ENCODE measurements at places on chromosomes 3 and 15.

- no peak for DNase-seq
Measured at GRCh38 chr15:81783586-81783985, 262.2 kb downstream of the MEX3B start.

- no peak for DNase-seq
Measured at GRCh38 chr15:38597219-38597800, 32.7 kb upstream of the RASGRP1 start.

DNA sequence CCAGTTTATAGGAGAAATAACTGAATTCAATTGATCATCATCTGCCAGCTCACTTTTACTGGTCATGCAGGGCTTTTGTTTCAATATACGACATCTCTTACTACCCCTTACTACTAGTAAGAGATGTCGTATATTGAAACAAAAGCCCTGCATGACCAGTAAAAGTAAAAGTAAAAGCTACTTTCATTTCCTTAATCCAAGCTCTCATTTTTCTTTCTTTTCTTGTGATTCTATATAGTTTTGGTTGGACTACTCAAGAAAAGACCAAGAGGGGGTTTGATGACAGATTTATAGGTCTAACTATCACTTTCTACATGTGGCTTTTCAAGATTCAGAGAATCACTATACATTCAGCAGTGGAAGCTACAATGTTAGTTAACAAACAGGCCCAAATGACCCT, 1237.3 kb downstream of the ROBO2 start:
- DNase-seq: no peak

GRCh38 chr3:196320137-196320536, 2.1 kb upstream of the DYNLT2B start:
- no peak for DNase-seq

DNA sequence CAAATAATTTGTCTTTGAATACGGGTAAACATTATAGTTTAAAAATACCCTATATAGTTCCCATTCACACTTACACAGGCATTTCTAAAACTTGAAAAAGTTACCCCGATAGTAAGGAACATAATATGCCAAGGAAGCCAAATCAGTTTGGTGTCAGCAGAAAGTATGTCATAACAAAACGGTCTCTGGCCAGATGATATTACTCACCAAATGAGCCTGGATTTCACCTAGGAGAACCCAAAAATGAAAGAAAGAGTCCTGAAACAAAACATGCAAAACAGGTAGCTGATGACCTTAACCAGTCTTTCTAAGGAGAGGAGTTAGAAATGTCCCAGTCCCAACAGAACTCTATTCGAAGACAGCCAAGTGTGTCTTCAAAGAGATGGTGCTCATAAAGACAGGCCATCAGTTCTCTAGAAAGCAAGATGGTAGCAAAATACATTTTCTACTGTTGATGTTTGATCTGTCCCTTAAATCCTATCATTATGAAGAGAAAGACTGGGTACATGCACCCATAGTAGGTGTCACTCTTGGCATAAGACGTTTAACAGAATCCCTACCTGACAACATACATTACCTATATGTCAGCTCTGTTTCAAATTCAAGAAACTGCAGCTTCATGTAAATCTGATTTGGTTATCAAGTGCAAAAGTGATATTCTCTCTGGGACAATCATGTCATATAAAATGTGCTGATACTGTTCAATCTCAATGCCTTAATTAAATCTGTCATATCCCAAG, 942.5 kb downstream of the ROBO1 start:
- DNase-seq: no peak

GRCh38 chr3:124928333-124929202, 6.0 kb downstream of the MUC13 start:
- DNase-seq: peak; percentile 40

- no peak for DNase-seq
Measured at GRCh38 chr3:123658852-123659206, 74.0 kb upstream of the HACD2 start.

GRCh38 chr3:126485176-126485897, 9.6 kb upstream of the ZXDC start:
- DNase-seq: no peak

DNA sequence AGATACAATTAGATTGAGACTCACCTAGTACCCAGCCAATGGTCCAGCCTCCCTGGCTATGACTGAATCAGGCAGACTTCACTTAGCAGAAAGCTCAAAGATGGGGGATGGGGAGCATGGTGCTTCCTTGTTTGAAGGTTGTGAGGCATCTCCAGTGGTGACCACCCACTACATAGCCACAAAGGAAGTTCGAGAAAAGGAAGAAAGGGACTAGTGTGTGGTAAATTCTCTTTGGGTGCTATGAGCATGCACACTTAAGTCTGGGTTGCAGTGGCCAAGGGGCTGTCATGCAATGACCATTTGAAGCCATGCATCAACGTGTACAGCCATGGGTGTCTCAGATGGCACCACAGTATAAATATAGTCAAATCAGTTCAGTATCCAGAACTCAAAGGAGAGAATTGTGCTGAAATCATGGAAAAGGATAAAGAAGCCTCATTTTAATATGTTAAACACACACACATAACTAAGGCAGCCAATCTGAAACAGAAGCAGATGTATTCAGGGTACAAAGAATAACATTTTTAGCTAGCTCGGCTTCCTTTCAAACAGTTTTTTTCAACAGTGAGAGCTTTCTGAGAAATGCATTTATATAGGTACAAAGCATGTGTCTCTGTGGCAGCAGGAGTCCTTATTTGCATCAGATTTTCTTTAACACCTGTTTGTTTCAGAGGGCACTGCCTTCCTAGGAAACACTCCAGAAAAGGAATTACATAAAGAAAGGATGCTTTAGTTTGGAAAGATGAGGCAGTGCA, 275.5 kb downstream of the GAP43 start:
- no peak for DNase-seq

GRCh38 chr3:115127208-115127607, 19.9 kb downstream of the ZBTB20 start:
- no peak for DNase-seq

- no peak for DNase-seq
Measured at GRCh38 chr3:38967693-38967989, 84.1 kb downstream of the SCN11A start.

DNA sequence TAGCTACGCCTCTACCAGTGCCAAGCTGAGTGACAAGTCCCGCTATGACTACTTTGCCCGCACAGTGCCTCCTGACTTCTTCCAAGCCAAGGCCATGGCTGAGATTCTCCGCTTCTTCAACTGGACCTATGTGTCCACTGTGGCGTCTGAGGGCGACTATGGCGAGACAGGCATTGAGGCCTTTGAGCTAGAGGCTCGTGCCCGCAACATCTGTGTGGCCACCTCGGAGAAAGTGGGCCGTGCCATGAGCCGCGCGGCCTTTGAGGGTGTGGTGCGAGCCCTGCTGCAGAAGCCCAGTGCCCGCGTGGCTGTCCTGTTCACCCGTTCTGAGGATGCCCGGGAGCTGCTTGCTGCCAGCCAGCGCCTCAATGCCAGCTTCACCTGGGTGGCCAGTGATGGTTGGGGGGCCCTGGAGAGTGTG, 5.7 kb downstream of the GRM2 start:
- no peak for DNase-seq

DNA sequence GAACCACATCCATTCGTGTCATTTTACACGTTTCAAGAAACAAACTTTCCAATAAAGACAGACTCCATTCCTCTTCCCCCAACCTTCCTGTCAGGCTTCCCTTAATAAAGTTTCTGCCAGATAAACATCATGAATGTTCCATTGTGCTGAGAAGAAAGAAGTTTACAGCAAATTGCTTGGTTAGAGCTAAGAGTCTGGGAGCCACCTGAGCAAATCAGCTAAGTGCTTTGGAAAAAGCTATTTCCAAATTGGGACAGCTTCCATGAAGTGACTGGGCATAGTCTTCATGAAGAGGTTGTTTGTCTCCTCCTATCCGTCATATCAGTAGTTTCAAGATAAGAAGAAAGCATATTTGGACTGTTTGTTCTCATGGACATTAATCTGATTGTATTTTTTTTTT, 77.0 kb downstream of the MAGI1 start:
- DNase-seq: no peak

DNA sequence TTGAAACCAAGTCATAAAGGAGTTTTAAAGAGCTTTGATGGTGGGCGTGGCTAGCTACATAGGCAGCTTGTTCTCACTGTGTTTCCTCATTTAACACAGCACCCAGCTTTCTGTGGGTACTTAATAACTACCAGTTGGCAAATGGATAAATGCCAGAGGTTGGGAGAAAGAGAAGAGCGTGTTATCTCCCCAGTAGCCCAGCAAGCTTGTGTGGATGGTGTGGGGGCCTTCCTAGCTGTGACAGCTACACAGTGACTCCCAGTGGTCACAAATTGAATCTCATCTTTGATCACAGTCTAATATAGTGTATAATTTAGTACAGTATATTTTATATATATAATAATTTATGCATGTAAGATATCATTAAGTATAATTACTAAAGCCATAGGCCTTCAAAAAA, 984.1 kb downstream of the EPHA3 start:
- no peak for DNase-seq

- no peak for DNase-seq
Measured at GRCh38 chr3:151974067-151974466, 100.6 kb downstream of the SUCNR1 start.

DNA sequence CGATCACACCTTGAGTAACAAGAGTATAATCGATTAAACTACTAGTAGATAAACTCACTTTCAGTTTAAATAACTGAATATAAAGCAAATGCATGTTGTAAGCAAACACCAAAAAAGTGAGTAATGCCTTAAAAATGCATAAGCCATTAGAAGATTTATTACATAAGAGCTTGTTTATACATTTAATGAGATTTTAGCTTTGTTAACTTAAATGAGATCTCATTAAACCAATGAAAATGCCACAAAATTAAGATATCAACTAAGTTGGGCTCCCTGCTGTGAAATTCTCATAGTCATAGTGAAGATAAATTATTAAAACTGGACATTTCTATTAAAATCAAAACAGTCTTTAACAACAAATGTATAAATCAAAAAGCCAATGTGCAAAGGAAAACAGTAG, 701.2 kb downstream of the NLGN1 start:
- no peak for DNase-seq

DNA sequence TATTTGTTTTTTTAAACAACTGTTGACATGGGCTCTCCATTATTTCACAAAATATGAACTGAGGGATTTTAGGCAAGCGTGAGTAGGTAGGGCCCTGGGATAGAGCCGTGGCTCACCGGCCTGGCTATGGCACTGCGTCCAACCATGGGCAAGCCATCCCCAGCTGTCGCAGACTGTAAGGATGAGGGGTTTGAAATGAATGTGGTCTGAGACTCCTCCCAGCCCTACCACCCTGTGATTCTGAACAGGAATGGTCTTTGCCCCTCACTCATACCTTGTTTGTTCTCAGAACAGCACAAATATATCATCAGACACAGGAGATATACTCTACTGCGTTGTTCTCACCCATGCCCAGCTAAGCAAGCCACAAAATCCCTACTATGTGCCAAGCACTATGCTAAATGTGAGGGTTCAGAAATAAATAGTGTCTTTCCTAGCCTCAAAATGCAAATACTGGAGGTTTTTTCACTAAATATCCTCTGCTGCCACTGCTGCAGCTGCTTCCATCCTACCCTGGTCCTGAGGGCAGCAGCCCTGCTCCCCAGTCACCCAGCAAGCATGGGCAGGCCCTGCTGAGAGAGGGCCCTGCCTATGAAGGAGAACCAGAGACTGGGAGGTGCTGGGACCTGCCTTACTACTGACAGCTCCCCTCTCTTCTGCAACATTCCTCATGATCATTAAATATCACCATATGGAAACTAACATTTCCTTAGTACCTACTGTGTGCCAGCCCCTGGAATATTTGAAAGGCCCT, 102.8 kb downstream of the XXYLT1 start:
- no peak for DNase-seq

DNA sequence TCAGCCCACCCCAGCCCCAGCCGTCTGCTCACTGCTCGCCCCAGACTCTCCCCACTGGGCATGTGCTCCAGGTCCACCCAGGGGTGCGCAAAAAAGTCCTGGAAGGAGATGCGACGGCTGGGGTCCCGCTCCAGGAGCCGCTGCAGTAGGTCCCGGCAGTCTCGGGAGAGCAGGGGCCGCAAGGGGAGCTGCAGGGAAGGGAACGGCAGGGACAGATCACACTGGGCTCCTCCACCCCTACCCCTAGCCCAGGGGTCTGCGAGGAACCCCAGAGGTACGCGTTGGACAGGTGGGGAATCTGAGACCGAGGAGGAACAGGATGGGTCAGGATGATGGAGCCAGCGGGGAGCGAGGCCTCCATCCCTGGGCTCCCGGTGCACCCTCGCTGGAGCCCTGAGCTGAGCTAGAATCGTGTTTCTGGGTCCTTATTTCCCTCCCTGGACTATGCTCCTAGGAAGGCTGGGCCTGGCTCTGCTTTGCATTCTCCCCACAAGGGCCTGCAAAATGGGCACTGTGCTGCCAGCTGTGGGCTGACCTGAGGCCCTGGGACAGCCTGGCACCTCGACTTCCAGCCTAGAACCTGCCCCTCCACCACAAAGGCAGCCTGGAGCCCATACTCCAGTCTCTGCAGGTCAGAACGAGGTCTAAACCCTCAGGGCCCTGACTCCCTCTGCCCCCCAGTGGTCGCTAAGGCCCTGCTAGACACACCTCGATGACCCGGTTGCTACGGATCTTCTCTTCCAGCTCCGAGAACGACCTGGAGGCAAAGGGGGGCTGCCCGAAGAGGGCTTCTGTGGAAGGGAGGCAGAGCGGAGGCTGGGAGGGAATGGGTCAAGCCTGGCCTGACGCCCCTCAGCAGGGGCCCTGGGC, 3.2 kb downstream of the ULK3 start:
- no peak for DNase-seq

GRCh38 chr3:185733980-185734724, 90.7 kb downstream of the IGF2BP2 start:
- DNase-seq: peak; percentile 51
